ENCODE measurements at places on chromosomes 3 and 15.

DNA sequence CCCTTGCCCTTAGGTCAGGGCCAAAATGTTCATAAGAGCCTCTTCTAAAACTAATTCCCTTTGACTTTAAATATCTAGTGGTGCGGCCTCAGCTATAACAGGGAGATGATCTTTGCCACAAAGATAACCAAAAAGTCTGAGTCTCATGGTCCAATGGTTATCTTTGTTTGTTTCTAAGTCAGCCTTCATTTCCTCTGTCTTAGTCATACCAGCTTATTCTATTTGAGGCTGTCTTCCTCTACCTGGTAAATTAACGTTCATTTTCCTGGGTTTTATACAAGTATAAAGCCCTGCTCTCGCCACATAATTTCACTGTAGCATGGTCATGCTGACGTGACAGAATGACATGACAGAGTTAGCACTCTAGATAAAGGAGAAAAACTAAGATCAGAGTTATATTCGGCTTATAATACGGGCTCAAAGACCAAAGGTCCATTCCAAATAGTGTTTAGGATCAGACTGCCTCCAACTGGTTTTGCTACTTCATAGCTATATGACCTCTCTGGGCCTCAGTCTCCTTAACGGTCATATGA, 18.4 kb downstream of the ZNF860 start:
- H3K36me3 ChIP-seq, result no peaks in the 10 kb centered on the region
- H3K4me3 ChIP-seq, result no peak overlapping the region
- H3K27ac ChIP-seq, result no peak overlapping the region
- peaks cover 14% of the 10 kb centered on the region for H3K27me3 ChIP-seq
- H3K4me1 ChIP-seq, result no peaks in the 10 kb centered on the region

DNA sequence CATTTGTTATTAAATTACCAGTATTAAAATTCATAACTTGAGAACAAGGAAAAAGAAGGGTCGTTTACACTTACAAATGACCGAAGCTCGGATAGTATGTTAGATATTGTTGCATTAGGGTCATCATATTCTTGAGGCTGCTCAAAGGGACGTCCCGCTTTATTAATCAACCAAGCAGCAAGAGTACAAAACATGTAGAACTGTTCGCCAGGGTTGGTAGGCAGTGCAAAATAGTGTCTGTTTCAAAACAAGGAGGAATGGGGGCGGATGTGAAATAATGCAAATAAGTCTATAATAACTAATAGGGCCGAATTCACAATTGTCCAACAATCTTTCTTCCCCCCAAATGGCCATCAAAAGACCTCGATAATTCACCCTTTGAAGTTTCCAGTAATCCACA, 2.9 kb downstream of the IFT57 start:
- H3K27me3 ChIP-seq, result no peaks in the 10 kb centered on the region
- no peak for DNase-seq
- peak overlapping the region; percentile 20 for H3K27ac ChIP-seq
- peak overlapping the region; percentile 98 for H3K4me3 ChIP-seq

GRCh38 chr3:46206282-46207015, 1.7 kb downstream of the CCR1 start:
- no peak overlapping the region for H3K27ac ChIP-seq
- peaks cover 21% of the 10 kb centered on the region for H3K27me3 ChIP-seq
- H3K4me1 ChIP-seq, result peaks cover 22% of the 10 kb centered on the region
- H3K36me3 ChIP-seq, result no peaks in the 10 kb centered on the region
- DNase-seq, result no peak

- H3K36me3 ChIP-seq, result peaks cover 8% of the 10 kb centered on the region
- no peak for DNase-seq
- no peak overlapping the region for H3K4me3 ChIP-seq
- no peaks in the 10 kb centered on the region for H3K4me1 ChIP-seq
- H3K27ac ChIP-seq, result no peak overlapping the region
These were observed 256.5 kb downstream of the IL5RA start for GRCh38 chr3:2853651-2854050.

DNA sequence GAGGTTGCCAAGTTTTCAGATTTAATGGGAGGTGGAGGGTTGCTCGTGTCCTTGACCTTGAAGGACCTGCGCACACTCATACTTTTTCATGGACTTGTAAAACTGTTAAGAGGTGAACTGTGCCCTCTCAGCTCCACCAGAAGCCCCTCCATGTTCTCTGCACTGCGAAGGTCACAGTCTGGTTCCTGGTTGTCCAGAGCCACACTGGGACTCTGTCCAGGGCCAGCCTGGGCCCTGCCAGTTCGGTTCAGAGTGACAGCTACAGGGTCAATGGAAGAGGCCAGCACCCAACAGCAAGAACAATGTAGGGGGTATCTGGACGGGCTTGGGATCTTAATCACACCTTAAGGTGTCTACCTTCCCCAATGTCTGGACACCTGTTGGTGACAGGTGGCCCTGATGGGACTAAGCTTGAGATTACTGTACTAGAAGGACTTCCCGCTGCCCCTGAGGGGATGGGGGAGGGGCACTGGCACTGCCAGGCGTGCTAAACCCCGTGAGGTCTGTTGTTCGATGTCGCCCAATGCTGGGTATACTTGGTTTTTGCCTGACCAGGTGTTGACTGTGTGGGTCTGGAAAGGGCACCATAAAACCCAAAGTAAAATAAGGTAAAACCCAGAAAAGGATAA, 34.7 kb downstream of the GRK7 start:
- peaks cover 18% of the 10 kb centered on the region for H3K27me3 ChIP-seq
- peak overlapping the region; percentile 74 for H3K27ac ChIP-seq
- H3K4me1 ChIP-seq, result peaks cover 5% of the 10 kb centered on the region
- no peaks in the 10 kb centered on the region for H3K36me3 ChIP-seq
- H3K4me3 ChIP-seq, result peak overlapping the region; percentile 77
- no peak for DNase-seq

- no peak for DNase-seq
- no peak overlapping the region for H3K27ac ChIP-seq
- peaks cover 34% of the 10 kb centered on the region for H3K4me1 ChIP-seq
- H3K4me3 ChIP-seq, result no peak overlapping the region
These were observed 76.7 kb upstream of the P3H2 start for GRCh38 chr3:190197346-190197763.

DNA sequence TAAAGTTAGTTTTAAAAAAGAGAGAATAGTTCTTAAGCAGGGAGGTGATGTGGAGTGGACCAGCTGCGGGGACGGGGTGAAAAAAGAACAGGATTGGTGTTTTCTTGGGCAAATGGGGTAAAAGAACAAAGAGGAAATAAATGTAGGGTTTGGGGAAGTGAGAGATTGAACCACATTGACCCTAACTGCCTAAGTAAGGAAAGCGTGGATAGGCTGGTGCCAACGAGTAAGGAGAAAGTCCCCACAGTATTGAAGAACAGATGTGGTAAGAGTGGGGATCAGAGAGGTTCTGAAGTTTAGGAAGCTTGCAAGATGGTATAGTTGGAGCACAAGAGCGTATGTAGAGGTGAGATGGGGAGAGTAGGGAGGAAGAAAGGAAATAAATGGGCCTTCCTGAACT, 17.0 kb downstream of the IREB2 start:
- H3K27me3 ChIP-seq, result peaks cover 1% of the 10 kb centered on the region
- no peak overlapping the region for H3K4me3 ChIP-seq
- no peak for DNase-seq
- no peaks in the 10 kb centered on the region for H3K36me3 ChIP-seq
- peaks cover 43% of the 10 kb centered on the region for H3K4me1 ChIP-seq

- H3K27me3 ChIP-seq, result no peaks in the 10 kb centered on the region
- peaks cover 10% of the 10 kb centered on the region for H3K4me1 ChIP-seq
- no peak for DNase-seq
These were observed 218.1 kb downstream of the NLGN1 start for GRCh38 chr3:173615661-173616060.

DNA sequence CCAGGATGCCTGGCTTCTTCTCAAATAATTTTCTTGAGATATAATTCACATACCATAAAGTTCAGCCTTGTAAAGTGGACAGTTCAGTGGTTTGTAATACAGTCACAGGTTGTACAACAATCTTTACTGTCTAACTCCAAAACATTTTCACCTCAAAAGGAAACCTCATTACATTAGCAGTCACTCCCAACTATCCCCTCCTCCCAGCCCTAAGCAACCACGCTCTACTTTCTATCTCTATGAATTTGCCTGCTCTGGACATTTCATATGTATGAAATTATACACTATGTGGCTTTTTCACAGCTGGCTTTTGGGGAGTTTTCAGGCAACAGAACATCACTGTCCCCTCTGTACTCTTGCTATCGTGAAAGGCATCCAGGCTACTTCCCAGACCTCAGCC, 17.5 kb downstream of the TGM5 start:
- peaks cover 24% of the 10 kb centered on the region for H3K4me1 ChIP-seq
- no peaks in the 10 kb centered on the region for H3K36me3 ChIP-seq
- DNase-seq, result no peak
- peak overlapping the region; percentile 90 for H3K27ac ChIP-seq
- H3K27me3 ChIP-seq, result peaks cover 31% of the 10 kb centered on the region
- H3K4me3 ChIP-seq, result peak overlapping the region; percentile 43

GRCh38 chr3:107870096-107870495, 220.7 kb downstream of the CD47 start:
- DNase-seq, result no peak
- H3K27ac ChIP-seq, result no peak overlapping the region
- H3K27me3 ChIP-seq, result peaks cover 9% of the 10 kb centered on the region
- no peaks in the 10 kb centered on the region for H3K4me1 ChIP-seq
- no peaks in the 10 kb centered on the region for H3K36me3 ChIP-seq

- DNase-seq, result no peak
- no peak overlapping the region for H3K27ac ChIP-seq
- no peaks in the 10 kb centered on the region for H3K4me1 ChIP-seq
These were observed 84.7 kb upstream of the LRRN1 start for GRCh38 chr3:3714572-3714971.

GRCh38 chr15:98547741-98548138, 100.6 kb upstream of the IGF1R start:
- 0 out of 2 replicates have a peak overlapping the region, but pooled peaks have one; percentile 40 for H3K27ac ChIP-seq
- DNase-seq, result no peak
- H3K4me3 ChIP-seq, result peak overlapping the region; percentile 89
- 0 out of 2 replicates have a peak, but pooled peaks cover 6% of the 10 kb centered on the region for H3K36me3 ChIP-seq
- peaks cover 46% of the 10 kb centered on the region for H3K27me3 ChIP-seq

GRCh38 chr3:17915341-17915740, 172.9 kb upstream of the TBC1D5 start:
- no peak for DNase-seq
- no peaks in the 10 kb centered on the region for H3K36me3 ChIP-seq

DNA sequence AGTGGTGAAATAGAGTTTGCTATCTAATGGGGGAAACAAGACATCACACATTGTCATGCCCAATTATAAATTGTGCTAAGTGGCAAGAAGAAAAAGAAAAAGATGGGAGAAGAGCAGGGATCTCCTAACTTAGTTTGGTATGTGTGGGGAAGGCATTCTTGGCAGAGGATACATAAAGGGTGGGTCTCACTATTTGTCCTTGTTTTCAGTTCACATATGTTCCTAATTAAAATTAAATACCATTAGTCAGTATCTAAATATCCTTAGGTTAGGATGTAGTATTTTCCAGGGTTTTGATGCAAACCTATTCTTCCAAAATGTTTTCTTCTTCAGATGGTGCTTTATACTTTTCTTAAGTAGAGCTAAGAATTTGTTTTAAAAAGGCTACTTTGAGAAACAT, 173.7 kb downstream of the B3GALNT1 start:
- peaks cover 35% of the 10 kb centered on the region for H3K4me1 ChIP-seq
- peaks cover 14% of the 10 kb centered on the region for H3K27me3 ChIP-seq
- peak; percentile 23 for DNase-seq
- no peak overlapping the region for H3K27ac ChIP-seq

DNA sequence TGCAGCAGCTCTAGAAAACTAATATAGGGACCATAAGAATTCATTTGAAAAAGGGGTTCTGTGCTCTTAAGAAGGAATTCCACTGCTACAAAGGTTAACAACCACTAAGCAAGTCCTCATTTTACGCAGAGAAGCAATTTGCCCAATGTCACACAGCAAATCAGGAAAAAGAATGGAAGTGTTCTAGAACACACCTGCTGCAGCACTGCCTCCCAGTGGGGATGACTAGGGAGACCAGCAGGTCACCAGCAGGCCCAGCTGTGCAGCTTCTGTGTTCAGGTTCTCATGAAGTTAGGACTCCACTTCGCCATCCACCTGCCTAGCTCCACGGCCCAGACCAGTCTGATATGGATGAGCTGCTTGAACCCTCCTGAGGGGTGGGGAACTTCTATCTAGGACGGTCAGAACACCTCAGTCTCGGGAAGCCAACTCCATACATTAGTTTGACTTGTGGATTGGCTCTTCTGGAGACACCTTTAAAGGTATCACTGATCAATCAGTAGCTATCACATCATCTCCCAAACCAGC, 18.6 kb downstream of the POMGNT2 start:
- H3K4me1 ChIP-seq, result peaks cover 11% of the 10 kb centered on the region
- no peak overlapping the region for H3K27ac ChIP-seq
- no peaks in the 10 kb centered on the region for H3K36me3 ChIP-seq
- no peak overlapping the region for H3K4me3 ChIP-seq

DNA sequence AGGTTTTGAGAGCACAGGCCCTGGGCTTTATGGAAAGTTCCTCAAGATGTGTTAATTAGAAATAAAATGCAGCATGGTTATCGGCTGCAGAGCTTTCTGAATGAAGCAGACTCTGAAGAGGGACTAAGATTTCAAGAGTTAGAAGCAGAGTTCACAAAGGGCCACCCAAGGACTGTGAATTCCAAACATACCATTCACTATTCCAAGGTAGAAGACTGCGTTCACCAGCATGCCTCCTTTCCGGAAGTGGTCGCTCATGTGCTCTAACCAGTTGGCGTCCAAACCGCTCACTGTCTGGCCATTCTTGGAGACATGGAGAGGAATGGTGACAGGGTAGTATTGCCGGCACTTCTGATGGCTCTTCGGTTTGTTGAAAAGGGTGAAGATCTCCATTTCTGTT, 104.9 kb downstream of the OXNAD1 start:
- peaks cover 21% of the 10 kb centered on the region for H3K4me1 ChIP-seq
- H3K27me3 ChIP-seq, result no peaks in the 10 kb centered on the region
- no peak overlapping the region for H3K4me3 ChIP-seq
- peaks cover 42% of the 10 kb centered on the region for H3K36me3 ChIP-seq

DNA sequence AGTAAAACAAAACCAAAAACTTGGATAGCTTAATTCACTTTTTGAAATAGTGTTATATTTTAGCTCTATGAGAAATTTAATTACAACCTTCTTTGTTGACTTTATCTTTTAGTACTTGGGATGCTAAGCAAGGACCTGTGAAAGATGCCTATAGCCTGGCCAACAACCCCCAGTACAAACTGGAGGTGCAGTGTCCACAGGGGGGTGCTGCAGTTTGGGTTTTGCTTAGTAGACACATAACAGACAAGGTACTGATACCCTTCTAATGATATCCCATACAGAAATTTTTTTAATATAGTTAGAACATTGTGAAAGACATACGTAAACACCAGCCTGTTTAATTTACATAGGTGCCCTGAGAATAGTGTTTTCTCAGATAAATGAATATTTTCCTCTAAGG, 35.3 kb downstream of the CAPN7 start:
- no peak overlapping the region for H3K27ac ChIP-seq
- no peak overlapping the region for H3K4me3 ChIP-seq
- DNase-seq, result no peak

DNA sequence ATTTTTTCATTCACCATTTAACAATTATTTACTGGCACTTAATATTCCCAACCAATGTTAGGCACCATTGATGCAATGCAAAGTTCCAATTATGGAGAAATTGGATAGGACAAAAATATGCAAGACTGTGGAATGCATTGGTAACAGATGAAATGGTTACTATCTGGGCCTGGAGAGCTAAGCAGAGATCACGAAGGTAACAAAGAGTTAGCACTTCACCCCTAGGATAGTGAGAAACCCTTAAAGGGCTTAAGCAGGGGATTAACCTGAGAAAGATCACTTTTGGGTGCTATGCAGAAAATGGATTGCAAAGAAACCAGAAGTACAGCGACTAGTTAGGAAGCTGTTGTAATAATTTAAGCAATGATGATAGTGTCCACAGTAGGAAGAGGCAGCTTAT, 129.6 kb upstream of the GPR149 start:
- no peaks in the 10 kb centered on the region for H3K36me3 ChIP-seq
- H3K27me3 ChIP-seq, result no peaks in the 10 kb centered on the region
- H3K4me3 ChIP-seq, result no peak overlapping the region
- DNase-seq, result no peak

Measured in HFFc6 (cell line).